Transverse colon (tissue), 4 donors: ENCODE measurements at places on chromosomes 13 and 19. TPM values are rescaled to one million over a fixed set of nuclear protein-coding genes. Genes with fewer than 3 reads are reported as not detected.

DNA sequence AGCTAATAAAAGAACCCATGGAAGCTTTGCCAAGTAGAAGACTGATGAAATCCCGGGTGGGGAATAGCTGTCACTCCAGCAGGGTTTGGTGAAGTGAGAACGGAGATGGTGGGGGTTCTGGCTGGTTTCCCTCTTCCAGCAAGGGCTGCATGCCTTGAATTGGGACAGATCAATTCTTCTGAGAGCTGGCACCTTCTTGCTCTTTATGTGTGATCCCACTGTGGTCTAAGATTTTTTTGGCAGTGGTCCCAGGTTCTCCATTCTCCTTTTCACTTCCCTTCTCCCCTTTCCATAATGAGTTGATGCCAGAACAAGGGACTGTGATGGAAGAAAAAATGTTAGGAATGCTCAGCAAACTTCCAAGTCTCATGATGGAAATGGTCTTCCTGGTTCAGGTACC is 50.0 kb downstream of the TNFSF11 start:
- DNase-seq = no peak

DNA sequence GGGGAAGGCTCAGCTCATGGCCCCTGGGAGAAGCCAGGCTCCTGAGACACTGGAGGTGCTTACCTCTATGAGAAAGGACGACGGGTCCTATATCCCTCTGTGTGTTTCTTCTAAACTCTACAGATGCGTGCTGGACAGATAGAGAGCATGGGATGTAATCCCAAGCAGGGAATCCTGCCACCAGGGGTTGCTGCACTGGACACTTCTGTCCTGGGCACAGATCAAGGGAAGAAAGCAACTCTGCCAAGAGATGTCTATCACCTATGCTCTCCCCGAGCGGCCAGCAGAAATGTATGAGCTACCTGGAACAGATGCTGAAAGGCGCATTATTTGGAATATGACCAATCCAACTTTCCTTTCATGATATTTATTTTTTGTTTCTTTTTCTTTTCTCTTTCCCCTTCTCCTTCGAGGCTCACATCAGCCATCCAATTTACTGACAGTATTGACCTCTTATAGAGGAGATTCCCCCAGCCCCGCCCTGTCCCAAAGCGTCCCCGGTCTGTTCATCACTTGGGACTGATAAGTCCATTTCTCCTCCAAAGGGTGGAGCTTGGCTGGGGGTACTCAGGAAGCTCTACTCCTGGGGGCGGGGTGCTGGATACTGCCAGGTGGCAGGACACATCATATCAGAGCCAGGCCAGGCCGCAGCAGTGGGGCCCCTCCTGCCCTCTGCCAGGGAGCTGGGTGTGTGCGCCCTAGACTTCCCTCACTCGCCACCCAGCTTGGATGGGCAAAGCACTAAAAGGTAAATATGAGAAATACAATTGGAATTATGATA is 34.2 kb downstream of the TSHZ3 start:
- DNase-seq = no peak

GRCh38 chr13:27005976-27006518 is 165.6 kb downstream of the USP12 start:
- no peak for DNase-seq

Gene PDS5B
- 39.5 TPM for total RNA-seq

Gene MCEMP1
- not detected for total RNA-seq

Gene SLC46A3
- total RNA-seq = 43.8 TPM
